ENCODE measurements at places on chromosomes 7 and 10. TPM values are rescaled to one million over a fixed set of nuclear protein-coding genes. Genes with fewer than 3 reads are reported as not detected.

DNA sequence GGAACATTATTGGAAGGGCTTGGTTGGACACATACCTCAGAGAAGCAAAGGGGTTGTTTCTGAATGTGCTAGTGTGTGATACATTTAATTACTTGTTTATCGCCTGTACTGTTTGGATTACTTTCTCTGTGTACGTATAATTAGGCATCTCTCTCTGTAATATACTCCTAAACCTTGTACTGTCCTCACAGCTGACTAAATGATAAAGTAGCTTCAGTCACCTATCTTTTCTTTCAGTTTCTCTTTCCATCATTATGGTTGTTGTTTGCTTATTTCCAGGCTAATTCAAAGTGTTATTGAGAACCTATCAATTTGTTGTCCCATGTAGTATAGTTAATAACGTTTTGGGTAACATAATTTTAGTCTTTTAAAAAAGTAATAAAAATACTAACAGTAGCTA, 34.0 kb downstream of the MXI1 start:
- H3K27ac ChIP-seq, result peak overlapping the region; percentile 22
- no peaks in the 10 kb centered on the region for H3K27me3 ChIP-seq
- H3K4me1 ChIP-seq, result peaks cover 21% of the 10 kb centered on the region

MET gene
- total RNA-seq, result not detected

DNA sequence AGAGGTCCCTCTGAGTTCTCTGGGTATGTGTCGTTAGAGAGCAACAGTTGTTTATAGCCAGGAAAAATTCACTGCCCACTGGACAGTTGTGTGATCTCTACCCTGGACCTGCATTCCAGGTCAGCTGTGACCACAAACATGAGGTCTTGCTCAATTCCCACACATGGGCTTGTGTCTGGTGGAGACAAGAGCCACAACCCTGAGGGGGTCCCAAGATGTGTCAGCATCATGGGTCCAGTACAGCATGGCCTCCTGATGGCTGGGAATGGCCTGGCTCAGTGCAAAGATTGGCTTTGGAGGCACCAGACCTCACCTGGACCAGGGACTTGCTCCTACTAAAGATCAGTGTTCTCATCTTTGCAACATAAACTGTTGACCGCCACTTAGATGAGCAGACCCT, 751.6 kb downstream of the GRID1 start:
- H3K4me3 ChIP-seq, result no peak overlapping the region
- H3K36me3 ChIP-seq, result no peaks in the 10 kb centered on the region
- peaks cover 43% of the 10 kb centered on the region for H3K4me1 ChIP-seq
- DNase-seq, result no peak

REPIN1 gene
- 43.0 TPM for total RNA-seq

DNA sequence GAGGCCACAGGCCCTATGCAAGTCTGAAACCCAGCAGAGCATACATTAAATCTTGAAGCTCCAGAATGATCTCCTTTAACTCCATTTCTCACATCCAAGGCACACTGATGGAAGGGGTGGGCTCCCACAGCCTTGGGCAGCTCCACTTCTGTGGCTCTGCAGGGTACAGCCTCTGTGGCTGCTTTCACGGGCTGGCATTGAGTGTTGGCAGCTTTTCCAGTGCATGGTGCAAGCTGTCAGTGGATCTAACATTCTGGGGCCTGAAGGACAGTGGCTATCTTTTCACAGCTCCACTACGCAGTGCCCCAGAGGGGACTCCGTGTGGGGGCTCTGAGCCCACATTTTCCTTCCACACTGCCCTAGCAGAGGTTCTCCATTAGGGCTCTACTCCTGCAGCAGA, 265.7 kb upstream of the MAGI2 start:
- no peak for DNase-seq
- H3K4me1 ChIP-seq, result no peaks in the 10 kb centered on the region
- H3K27ac ChIP-seq, result no peak overlapping the region
- H3K27me3 ChIP-seq, result no peaks in the 10 kb centered on the region

Data from T-helper 17 cell (primary cell).